GM04504 (cell line): ENCODE measurements at places on chromosomes 7 and 10.

DNA sequence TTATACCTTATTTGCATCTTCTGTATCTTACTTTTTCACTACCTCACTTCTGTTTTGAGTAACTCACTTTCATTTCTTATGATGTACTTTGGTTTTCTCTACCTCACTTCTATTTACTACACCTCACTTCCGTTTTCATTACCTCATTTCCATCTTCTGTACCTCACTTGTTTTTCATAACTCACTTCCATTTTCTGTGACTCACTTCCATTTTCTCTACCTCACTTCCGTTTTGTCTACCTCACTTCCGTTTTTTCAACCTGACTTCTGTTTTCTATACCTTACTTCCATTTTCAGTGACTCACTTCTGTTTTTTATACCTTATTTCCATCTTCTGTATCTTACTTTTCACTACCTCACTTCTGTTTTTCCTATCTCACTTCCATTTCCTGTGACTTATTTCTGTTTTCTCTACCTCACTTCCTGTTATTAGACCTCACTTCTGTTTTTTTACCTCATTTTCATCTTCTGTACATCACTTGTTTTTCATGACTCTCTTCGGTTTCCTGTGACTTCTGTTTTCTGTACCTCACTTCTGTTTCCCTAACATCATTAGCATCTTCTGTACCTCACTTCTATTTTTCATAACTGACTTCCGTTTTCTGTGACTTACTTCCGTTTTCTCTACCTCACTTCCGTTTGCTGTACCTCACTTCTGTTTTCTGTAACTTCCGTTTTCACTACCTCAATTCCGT lies 493.1 kb upstream of the AKR1E2 start:
- DNase-seq: no peak

DNA sequence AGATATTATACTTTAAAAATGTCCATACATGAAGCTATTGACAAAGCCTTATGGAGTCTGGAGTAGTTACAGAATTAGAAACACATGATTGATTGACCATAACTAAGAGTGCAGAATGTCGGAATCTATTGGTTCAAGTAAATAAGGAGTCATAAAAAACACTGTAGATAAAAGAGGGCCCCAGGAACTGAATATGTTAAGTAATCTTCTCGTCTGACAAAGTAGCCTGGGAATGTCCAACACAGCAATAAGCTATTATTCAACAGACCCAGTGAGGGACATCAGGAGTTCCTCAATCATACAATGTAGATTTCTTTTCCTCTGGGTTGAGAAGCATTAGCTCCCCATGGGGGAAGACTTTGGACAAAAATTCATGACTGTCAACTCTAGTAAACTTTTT lies 782.0 kb downstream of the SUGCT start:
- DNase-seq: no peak

DNA sequence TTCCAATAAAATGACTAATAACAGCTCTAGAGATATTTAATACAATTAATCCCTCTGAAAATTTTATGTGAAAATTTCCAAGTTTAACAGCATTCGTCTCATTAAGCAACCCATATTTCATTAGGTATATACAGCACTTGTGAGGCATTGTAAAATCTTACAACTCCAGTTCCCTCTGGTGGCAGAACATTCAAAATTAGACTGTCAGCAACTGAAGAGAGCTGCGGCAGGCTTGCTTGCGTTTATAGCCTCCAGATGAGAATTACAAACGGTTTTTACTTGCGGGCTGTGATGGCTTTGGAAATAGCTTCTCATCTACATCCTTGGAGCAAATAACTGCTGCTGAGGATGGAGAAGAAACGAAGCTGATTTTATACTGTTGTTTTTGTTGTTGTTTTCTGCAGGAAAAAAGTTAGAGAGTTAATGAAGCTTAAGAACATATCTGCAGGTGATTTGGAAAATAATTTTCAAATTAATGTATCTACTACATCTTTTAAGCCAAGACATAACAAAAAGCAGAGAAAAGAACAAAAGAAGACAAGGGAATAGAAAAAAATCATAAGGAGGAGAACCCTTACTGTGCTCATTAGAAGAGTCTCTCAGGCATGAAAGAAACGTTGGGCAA lies 171.3 kb downstream of the MAGI2 start:
- DNase-seq: peak; percentile 66

- DNase-seq: no peak
Observed at GRCh38 chr7:69892790-69893189, 294.5 kb downstream of the AUTS2 start.

DNA sequence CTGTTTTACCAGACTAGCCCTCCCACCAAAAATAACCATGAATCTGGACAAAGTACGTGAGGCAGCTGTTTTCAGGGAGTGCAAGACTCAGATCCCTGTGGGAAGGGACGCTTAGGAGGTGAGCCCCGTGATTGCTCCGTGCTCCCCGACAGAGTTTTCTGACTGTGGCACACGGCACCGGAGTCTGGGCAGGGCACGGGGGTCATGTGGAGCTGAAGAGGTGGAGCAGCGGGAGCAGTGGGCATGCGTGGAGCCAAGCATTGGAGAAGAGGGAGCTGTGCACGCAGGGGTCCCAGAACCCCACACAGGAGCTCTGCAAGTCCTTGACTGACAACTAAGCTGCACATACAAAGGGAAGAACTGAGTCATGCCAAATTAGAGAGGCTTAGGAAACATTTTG lies 11.1 kb upstream of the CAMK2B start:
- no peak for DNase-seq

DNA sequence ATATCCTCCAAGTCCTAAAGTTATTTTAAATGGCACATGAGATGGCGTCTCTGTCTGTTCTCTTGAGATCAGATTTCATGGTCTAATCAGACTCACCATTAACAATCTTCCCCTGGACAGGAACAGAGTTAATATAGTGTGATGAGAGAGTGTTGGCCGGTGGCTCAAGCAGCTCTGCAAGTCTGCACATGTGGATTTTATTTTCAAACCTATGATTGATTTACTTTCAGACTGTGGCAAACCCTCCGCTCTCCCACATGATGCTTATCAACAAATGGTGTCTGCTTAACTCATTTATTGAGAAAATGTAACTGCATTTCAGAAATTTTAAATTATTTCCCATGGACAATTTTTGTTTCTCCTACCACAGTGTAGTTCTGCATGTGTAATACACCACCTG lies 46.5 kb upstream of the HGF start:
- DNase-seq: no peak

- no peak for DNase-seq
Observed at GRCh38 chr7:36091874-36092176, 61.2 kb upstream of the EEPD1 start.

DNA sequence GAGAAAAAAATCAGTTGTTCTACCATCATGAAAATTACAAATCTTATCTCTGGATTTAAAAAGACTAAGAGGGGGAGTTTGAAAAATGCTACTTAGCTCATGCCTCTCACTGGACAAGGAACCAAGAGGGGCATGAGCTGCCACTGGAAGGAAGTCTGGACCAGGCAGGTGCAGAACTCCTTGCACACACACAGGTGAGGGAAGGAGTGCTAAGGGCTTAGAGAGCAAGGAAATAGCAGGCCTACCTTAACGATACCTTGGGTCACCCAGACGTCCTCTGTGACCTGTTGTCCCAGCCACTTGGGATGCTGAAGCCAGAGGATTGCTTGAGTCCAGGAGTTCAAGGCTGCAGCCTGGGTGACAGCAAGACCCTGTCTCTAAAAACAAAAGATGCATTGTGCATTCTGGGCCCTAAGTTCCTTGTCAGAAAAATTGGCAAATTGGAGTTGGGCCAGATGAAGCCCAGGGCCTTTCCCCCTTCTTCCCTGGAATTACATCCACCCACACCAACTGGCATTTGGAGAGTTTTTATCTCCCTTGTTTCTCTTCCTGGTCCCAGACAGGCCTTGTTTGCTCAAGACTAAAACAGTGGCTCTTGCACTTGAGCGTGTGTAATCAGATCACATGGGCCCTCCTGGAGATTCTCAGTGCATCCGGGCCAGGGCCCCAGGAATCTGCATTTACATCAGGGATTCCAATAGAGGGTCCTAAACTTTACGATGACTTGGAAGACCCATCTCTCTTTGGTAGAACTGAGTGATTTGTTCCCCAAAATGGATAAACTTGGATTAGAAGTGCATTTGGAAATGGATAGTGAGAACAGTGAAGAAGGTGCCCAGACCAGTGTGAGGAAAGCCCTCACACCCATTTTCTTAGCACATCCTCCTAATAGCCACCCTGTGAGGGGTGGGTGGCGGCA lies 3.0 kb downstream of the DDIT4 start:
- no peak for DNase-seq

GRCh38 chr7:19060761-19061259 lies 56.6 kb downstream of the TWIST1 start:
- peak; percentile 42 for DNase-seq

DNA sequence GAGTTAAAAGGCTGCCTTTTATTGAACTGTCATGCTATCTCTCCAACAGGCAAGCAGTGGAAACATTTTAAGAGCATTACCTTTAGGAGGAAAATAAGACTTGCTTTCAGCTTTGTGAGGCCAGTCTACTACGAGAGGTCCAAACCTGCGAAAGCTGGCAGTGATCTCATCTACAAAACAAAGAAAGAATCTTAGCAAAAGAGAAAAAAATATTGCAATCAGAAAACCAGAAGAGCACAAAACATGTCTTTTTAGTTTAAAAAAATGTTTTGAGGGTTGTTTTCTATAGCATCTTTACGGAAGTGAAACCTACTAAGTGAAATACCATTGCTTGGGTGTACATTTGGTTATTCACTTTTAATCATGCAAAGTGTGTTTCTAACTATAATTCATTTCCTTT lies 147.9 kb downstream of the CPEB3 start:
- no peak for DNase-seq

DNA sequence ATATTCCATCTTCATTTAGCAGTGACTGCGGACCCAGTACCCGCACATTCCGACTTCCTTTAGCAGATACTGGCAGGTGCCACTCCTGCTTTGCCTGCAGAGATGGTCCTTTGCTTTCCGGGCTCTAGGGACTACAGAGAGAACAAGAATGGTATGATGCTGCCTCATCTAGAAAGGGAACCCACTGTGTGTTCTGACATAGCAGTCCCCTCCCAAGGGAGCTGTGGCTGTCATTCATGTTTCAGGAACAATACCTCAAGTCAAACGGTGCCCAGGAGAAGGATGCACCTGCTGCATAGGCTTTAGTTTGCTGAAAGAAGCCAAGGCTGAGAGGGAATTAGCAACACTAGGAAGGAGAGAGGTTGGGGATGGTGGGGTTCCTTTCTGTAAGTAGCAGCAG lies 15.9 kb upstream of the TMEM72 start:
- DNase-seq: no peak

GRCh38 chr10:133258818-133259601 lies 17.7 kb downstream of the ADAM8 start:
- peak; percentile 99 for DNase-seq

- DNase-seq: no peak
Observed at GRCh38 chr7:140540136-140540777, 61.0 kb upstream of the MKRN1 start.

- no peak for DNase-seq
Observed at GRCh38 chr7:157124690-157125089, 14.0 kb upstream of the UBE3C start.

DNA sequence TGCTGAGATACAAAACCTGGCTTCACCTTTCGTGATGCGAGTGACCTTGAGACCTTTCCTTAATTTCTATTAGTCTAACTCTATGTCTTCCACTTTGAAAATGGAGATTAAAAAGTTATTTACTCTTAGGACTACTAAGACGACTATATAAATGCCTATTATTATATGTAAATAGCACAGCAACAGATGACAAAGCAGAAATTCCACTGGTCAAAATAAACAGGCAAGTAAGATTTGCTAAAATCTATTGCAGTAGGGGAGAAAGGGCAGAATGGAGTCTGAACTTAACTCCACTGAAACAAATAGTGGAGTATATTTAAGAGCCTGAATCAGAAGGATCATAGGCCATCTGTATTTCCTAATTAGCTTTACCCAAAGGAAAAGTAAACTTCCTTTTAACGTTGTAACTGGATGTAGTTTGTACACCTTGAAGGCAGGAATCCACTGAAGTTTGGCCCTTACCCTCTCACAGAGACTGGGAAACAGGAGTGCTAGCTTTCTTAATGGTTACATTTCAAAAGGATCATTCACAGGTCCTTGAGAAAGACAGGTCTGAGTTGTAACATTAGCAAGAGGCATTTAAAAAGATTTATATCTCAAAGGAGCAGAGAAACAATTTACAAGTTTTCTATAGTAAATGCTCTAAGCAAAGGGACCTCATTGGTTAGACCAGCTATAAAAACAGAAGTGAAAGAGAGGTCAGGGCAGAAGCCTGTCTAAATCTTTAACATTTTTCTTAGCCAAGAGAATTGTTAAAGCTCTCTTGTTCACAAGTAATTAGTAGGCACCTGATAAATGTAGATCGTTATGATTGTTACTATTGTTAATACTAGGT lies 332.5 kb downstream of the ZWINT start:
- no peak for DNase-seq

- DNase-seq: no peak
Observed at GRCh38 chr7:149845257-149845980, 7.2 kb downstream of the ZNF862 start.

DNA sequence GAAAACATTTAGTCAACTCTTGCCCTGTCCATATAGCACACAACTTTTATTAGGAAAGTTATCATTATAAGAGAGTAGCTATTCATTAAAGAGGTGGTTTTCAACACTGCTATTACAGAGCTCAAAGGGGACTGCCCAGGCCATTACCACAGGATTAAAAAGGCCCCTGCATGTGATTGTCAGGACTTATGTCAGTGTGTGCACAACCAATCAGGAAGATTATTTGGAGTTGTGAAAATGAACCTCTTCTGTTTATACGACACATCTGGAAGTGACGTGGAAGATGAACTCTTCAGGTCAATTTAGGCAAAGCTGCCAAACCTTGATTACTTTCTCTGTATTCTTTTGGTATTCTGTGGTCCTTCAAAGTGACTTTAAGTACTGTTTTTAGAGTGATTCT lies 14.7 kb downstream of the CCNY start:
- no peak for DNase-seq

- no peak for DNase-seq
Observed at GRCh38 chr7:156232931-156233705, 407.5 kb upstream of the RNF32 start.

DNA sequence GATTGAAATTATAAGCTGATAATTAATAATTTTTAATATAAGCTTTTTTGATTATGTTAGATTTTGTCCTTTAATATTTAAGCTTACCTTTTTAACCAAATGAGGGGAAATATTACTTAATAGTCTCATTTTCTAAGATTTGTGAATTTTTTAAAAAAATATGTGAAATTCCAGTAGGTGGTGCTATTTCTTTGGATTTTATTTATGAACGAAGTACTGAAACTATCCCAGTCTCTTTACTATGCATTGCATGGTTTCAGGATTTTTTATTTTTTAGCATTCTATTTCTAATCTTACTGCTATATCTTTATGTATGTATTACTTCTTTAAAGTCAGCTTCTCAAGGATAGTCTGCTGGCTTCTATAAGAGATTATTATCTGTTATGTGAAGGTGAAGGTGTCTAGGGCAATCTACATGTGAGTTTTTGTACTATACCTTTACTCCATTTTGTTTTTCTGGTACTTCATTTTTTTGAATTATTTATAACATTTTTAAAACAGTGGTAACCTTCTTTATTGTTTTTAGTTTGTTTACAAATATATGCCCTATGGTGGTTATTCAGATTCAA lies 78.3 kb downstream of the ATRNL1 start:
- peak; percentile 2 for DNase-seq

GRCh38 chr10:77501152-77501845 lies 136.3 kb downstream of the KCNMA1 start:
- peak; percentile 83 for DNase-seq

GRCh38 chr7:3928727-3929515 lies 627.9 kb downstream of the SDK1 start:
- DNase-seq: no peak

- peak; percentile 42 for DNase-seq
Observed at GRCh38 chr10:34655286-34656170, 159.6 kb downstream of the PARD3 start.

- DNase-seq: no peak
Observed at GRCh38 chr7:116592445-116592844, 67.6 kb downstream of the CAV1 start.
